Calu3 (cell line): ENCODE measurements at places on chromosomes 2 and 18. TPM values are rescaled to one million over a fixed set of nuclear protein-coding genes. Genes with fewer than 3 reads are reported as not detected.

Gene TCF23
- total RNA-seq: not detected in 2 replicates

Gene LYG1
- total RNA-seq: 2.3 and 3.5 TPM in 2 replicates

Gene PXDN
- total RNA-seq: not detected in 2 replicates

Gene GPR35
- total RNA-seq: 40.3 and 49.4 TPM in 2 replicates

Gene TDRD15
- not detected in 2 replicates for total RNA-seq

Gene GALNT5
- total RNA-seq: 51.7 and 95.4 TPM in 2 replicates

Gene COLEC11
- not detected in 2 replicates for total RNA-seq

Gene PARD3B
- 10.1 and 12.1 TPM in 2 replicates for total RNA-seq

Gene SOCS6
- total RNA-seq: 26.1 and 33.0 TPM in 2 replicates

Gene PCARE
- not detected in 2 replicates for total RNA-seq

Gene G6PC2
- not detected in 2 replicates for total RNA-seq

Gene CFC1
- not detected in 2 replicates for total RNA-seq

Gene KYNU
- total RNA-seq: 64.2 and 78.7 TPM in 2 replicates

Gene KCTD1
- 54.1 and 63.2 TPM in 2 replicates for total RNA-seq

Gene ANKRD30B
- total RNA-seq: not detected in 2 replicates

Gene PRSS56
- not detected in 2 replicates for total RNA-seq

Gene C1QL2
- total RNA-seq: not detected in 2 replicates

Gene RTP5
- total RNA-seq: not detected in 2 replicates

Gene CIB4
- total RNA-seq: not detected in 2 replicates

Gene MRPL30
- total RNA-seq: 38.8 and 39.0 TPM in 2 replicates

Gene GATA6
- 54.6 and 58.4 TPM in 2 replicates for total RNA-seq

Gene DLGAP1
- 3.2 and 9.0 TPM in 2 replicates for total RNA-seq
